NCI-H460 (cell line): ENCODE measurements at places on chromosomes 6 and 20. TPM values are rescaled to one million over a fixed set of nuclear protein-coding genes. Genes with fewer than 3 reads are reported as not detected.

MCCD1 gene
- not detected in 2 replicates for total RNA-seq

OR2H2 gene
- total RNA-seq, result not detected in 2 replicates

ABHD16B gene
- total RNA-seq, result not detected in 2 replicates

FKBP1C gene
- 0.43 and 0.47 TPM in 2 replicates for total RNA-seq

LY6G5C gene
- 0.95 and 1.3 TPM in 2 replicates for total RNA-seq

TBP gene
- 17.7 and 20.6 TPM in 2 replicates for total RNA-seq

PTCHD4 gene
- 1.6 and 2.0 TPM in 2 replicates for total RNA-seq

ARMC12 gene
- total RNA-seq, result 0.50 TPM in 1 of 2 replicates, not detected in the other

DNA sequence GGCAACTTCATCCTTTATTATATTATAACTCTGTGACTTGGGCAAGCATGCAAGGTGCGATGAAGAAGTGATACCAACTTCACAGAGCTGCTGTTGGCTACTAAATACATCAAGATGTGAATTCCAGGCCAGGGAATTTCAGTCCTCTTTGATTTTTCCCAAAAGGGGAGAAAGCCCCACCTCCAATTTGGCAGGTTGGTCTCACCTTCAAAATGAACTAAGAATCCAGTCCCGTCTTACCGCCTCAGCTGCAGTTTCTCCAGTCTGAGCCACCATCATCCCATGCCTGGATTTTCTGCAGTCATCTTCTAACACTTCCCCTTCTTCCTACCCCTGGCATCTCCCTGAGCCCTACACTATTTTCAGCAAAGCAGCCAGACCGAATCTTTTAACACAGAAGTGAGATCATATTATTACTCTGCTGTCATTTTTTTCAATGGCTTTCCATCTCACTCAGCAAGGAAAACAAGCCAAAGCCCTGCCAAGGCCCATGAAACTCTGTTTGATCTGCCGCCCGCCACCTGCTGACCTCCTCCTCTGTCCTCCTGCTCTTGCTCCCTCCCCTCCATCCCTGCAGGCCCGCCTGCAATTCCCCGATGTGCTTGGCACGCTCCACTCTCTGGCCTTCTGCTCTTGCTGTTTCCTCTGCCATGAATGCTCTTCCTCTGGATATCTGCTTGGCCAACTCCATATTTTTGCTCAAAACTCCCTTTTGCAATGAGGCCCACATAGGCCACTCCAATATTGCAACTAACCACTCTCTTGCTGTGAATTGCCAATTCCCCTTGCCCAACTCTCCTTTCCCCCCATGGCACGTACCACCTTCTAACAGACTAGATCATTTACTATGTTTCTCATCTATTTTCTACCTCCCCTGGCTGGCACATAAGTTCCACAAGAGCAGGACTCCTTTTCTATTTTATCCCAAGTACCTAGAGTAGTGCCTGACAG is 46.0 kb upstream of the TAGAP start:
- DNase-seq, result no peak

DNA sequence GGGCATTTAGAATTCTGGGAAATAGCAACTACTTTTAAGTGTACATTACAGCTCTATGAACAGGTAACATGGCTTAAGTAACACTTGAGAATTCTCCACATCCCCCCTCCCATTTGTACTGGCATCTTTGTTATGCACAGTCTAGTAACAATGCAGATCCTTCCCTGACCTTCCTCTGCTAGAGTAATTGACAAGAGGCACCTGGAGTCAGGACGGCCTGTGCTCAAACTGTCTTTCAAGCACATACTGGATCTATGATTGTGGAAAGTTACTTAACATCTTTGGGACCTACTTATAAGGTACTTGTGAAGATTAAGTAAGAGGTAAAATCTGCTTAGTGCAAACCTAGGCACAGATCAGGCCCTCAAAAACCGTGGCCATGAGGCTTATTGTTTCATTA is 21.9 kb upstream of the GSTA3 start:
- no peak for DNase-seq

GRCh38 chr6:136706430-136706829 is 85.8 kb downstream of the MAP3K5 start:
- DNase-seq, result no peak

GRCh38 chr20:58864346-58864745 is 11.8 kb downstream of the GNAS start:
- DNase-seq, result no peak

DNA sequence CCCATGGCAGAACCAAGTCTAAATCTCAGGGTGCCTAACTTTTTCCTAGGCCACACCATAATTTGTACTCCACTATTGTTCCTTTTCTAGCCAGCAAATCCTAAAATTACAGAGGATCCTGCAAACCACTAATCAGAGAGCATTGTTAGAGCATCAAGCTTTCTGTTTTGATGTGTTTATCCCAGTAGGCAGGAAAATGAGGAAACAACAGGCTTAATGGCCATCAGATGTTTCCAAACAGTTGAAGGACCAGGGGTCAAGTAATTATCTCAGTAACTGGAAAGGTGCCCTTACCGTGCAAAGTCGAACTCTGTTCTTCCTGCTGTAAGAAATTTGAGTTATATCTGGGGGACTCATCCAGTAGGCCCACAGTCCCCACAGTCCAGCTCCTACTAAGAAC is 58.7 kb downstream of the RALY start:
- no peak for DNase-seq

DNA sequence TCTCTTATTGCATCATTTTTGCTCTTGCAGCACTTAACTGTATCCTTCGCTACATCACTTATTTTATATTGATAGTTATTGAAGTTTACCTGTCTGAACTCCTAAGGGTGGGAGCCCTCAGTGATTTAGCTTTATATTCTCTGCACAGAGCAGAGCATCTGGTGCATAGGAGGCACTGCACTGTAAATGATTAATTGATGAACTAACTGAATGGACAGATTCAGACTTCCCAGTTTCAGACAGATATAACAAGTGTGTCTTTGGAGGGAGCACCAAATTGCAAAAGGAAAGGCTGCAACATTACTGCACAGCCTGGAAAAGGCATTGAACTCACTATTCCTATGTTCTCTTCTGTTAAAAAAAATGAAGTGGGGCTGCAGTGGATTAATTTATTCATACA is 160.3 kb downstream of the EDN1 start:
- no peak for DNase-seq

DNA sequence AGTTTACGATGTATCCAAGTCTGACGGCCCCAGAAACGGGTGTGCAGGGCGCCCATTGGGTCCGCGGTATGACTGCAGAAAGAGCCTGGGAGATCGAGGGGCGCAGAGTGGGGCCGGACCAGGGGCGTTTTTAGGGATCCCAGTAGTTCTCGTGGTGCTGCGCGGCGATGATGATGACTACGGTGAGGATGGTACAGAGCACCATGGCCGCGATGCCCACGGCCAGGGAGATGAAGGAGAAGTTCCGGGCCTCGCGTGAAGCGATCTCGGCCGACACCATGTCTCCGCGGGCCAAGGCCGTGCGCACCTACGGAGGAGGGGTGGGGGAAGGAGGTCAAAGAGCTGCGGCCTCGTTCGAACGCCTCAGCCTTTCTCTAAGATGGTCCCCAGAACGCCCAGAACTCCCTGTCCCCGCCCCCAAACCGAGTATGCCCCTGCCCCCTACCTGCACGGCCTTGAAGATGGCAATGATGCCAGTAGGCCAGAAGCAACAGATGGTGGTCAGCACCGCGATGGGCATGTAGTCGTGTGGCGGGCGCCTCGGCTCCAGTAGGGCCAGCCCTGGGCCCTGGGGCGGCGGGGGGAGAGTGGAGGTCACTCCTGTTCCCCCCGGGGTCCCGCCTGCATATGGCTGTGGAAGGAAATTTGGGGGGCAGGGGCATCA is 2.5 kb downstream of the PRRT1 start:
- no peak for DNase-seq

GRCh38 chr20:62955519-62956386 is 3.2 kb downstream of the SLC17A9 start:
- no peak for DNase-seq

- peak; percentile 33 for DNase-seq
These were observed 30.4 kb downstream of the KCNQ2 start for GRCh38 chr20:63442100-63442493.

- no peak for DNase-seq
These were observed 160.1 kb upstream of the CITED2 start for GRCh38 chr6:139534472-139535115.

DNA sequence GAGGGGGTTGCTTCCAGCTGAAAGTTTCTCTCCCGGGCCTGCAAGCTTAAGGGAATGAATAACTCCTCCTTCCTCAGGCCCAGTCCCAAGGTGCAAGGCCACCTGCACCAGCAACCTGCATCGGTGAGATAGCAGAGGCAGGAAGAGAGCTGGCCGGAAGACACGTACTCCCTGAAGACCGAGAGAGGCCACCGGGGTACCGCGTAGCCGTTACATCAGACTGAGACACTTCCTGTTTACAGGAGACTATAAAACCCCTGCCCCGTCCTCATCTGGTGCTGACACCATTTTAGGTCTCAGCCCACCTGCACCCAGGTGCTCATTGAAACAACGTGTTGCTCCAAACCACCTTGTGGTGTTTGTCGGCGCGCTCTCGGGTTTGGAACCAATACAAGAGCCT is 60.5 kb upstream of the PRND start:
- DNase-seq, result no peak

DNA sequence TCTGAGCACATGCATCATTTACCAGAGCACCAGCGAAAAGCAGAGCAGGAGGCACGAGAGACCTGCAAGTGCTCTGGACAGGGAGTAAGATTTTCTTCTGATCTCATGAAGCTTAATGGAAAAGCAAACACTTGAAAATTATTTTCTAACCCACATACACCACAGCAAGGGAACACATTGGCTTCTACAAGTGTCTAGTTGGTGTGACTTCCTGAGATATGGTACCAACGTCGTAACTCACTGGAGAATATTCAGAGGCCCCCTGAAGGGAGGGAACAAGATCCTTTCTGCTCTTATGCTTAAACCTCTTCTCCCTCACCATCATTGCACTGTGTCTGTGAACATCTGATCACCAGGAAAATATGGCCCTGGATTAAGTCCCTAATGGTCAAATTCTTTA is 48.6 kb downstream of the PSMB1 start:
- no peak for DNase-seq

GRCh38 chr20:20391766-20392165 is 23.9 kb downstream of the INSM1 start:
- DNase-seq, result no peak

DNA sequence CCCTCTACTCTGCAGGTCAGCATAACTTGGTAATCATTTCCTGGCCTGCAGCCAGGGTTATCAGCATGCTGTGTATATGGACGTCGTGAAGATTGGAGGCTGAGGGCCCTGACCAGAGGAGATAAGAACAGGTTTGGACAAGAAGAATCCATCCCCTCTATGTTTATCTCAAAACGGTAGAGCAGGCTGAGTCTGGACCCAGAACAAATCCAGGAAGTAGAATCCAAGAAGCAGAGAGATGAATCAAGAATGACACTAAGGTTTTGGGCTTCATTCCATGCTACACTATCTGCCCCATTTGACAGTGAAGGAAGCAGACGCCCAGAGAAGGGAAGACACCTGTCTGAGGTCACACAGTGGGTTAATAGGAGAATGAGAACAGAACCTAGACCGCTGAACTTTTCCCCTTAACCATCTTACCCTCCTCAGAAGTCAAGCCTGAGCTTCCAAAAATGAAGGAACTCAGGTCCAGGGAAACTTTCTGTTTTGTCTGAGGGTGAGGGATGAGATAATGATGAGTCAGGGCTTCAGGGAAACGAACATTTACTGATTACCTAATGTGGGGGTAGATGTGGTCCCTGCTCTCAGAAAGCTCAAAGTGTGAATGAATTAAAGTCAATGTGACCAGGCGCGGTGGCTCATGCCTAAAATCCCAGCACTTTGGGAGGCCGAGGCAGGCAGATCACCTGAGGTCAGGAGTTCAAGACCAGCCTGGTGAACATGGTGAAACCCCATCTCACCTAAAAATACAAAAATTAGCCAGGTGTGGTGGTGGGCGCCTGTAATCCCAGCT is 9.4 kb upstream of the COMMD7 start:
- no peak for DNase-seq

DNA sequence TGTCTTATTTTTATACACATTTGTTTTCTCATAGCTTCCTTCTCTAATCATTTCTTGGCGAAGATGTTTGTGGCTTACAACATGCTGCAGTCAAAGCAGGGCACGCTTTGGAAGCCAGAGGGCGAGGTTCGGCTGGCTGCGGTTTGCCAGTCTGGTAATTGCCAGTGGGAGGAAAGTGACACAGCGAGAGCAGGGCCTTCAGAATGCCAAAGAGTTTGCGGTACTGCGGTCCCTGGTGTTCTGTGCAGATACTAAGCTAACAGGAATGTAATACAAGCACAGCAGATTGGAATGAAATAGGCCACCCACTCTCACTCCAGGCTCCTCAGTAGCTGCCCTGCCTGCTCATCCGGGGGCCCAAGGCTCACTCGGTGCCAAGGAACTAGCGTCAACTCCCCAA is 58.7 kb upstream of the TGM3 start:
- peak; percentile 38 for DNase-seq

- DNase-seq, result peak; percentile 48
These were observed 40.5 kb downstream of the HLA-F start for GRCh38 chr6:29763491-29764289.

GRCh38 chr6:160328447-160328846 is 19.7 kb upstream of the SLC22A3 start:
- no peak for DNase-seq

DNA sequence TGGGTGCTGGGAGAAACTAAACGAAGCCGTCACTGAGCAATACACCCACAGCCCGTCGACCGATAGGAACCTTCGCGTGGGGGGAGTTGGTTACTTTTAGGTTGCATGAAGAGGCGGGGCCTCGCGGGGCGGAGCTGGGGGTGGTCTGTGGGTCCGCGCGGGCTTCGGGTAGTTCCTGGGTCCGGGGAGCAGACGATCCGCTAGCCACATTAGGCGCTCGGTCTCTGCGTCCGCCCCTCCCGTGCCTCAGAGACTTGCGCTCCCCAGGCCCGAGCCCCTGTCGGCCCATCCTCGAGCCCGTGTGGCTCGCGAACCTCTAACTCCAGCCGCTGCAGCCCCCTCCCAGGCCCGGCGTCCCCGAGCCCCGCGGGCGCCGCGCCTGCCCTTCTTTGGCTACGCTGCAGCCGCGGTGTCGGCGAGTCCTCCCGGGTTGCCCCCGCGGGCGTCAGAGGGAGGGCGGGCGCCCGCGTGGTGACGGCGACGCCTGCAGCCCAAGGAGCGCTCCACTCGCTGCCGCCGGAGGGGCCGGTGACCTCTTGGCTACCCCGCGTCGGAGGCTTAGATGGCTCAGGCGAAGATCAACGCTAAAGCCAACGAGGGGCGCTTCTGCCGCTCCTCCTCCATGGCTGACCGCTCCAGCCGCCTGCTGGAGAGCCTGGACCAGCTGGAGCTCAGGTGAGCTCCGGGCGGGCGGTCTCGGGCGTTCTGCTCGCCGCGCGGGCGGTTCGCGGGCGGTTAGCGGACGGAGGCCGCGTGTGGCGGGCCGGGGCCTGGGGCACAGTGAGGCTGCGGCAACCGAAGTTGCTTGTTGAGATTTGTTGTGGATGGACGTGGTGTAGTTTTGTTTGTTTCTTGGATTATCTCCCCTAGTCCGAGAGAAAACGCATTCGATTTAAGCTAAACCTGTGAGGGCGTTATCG is at the start of gene BAG2:
Gene BAG2, plus strand, starts transcription at position 191 of the 920 bp plus-strand sequence. Its CDS starts 372 bp downstream, at position 563.
- DNase-seq, result peak; percentile 65

DNA sequence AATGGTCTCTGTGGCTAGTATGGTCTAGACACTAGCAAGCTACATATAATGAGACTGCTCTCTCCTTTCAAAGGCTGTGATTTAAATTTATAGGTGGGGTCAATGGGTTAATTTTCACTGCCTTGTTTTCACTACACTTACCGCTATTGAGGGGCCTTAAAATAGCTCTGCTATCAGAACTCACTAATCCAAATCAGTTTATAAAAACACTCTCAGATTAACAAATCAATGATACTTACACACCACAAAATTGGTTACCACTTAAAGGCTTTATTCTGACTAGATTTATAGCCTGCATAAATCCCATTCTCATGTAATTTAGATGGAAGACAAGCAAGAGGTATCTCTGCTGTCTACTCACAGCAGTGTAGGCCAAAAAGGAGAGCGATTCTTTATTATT is 313.0 kb upstream of the AGPAT4 start:
- DNase-seq, result no peak
